ENCODE measurements at places on chromosomes 3 and 15.

DNA sequence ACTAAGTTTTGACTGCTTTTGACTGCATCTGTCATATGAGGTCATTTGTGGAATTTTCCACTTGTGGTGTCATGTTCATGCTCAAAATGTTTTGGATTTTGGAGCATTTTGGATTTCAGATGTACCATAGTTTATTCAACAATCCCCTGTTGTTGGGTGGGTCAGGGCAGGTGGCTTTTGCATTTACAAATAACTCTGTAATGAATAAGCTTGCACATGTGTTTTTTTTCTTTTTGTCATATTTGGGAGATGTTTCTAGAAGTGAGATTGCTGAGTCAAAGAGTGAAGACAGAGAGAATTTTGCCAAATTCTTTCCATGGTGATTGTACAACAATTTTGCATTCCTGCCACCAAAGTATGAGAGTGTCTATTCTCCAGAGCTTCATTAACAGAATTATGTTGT is 62.4 kb upstream of the ADPGK start:
- no peak for DNase-seq

GRCh38 chr3:186976837-186977750 is 46.8 kb downstream of the ST6GAL1 start:
- no peak for DNase-seq

DNA sequence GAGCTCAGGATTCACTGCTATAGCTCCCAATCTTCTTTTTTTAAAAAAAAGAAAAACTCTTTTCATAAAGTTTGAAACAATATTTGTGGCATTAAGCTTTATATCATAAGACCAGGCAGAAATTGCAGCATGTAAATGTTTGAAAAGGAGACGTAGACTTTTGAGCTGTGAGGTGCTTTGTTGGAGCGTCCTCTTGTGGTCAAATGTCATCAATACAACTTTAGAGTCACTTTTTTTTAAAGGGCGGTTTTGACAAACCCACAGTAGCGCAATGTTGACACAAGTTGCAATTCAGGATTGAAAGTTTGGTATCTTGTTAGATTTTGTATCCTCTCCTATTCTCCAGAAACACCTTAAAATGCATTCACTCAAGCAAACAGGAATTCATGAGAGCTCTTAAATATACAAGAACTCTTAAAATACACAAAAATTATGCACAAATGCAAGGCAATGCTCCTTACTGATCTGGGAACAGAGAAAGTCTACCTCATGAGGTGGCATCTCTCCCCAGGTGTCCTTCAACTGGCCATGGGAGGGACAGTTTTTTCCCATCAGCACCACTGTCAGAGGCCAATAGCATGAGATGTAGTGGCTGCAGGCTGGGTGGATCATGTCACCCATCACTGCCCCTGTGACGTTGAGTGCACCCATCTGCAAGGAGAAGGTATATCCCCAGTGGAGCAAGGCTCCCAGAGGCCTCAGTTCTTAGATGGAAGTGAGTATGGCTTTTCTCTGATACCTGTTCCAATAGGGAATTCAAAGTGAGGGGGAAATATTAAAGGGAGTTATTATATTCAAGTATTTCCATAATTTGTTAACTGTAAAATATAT is 70.7 kb downstream of the ANXA2 start:
- peak; percentile 31 for DNase-seq

- DNase-seq = no peak
These were observed 5.2 kb downstream of the OPA1 start for GRCh38 chr3:193598202-193598601.

DNA sequence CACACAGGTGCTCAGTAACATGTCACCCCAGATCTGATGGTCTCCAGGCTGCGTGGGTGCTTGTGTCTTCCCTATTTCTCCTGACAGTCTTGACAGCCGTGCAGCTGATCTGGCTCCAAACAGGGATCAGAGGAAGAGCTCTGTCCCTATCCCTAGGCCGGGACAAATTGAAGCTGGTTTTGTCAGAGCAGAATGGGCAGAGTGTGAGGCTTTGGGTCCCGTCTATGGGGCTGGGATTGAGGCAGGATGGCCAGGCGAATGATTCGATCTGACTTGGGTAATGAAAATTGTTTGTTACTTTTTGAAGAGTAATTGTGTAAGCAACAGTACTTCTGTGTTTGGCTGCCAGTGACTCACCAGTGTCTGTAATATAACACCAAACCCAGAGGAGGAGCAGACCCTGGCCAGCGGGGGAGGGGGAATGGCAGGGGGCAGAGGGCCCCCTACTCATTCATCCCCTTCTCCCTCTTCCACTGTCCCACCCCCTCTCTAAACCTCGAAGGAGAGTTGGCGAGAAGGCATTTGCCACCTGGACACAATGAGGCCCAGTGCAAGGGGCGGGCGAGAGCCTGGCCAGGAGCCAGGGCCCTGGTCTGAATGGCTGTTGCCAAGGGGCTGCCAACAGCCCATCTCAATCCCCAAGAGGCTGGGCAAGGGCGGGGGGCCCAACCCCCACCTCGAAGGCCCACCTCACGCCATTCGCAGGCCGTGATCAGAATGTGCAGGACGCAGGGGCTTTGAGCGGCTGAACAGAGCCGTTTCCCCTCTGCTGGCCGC is 4.9 kb upstream of the MAGEF1 start:
- DNase-seq = no peak

DNA sequence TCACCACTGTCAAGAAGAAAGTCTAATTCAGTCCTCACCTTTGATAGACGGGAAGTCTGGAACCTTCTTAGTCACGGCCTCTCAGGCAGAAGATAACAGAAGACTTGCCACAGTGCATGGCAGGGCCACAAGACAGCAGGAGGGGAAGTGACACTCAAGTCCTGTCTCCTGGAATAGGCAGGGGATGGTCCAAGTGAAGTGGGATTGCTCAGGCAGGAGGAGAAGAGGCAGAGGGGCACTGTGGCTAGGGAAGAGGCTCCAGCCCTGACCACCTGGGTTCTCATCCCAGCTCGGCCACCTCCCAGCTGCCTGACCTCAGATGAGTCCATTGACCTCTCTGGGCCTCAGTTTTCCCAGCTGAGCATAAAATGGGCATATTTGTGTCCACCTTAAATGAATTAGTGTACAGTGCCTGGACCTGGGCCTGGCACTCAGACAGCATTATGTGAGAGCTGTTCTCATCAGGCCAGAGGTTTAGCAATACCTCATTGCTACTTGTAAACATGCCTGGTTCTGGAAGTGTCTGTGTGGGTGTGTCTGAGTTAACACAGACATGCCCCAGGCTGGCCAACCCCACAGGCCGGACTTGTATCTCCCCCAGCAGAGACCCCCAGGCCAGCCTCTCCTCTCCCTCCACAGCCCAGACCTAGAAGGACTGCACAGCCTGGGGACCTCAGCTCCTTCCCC is 11.5 kb upstream of the PCSK6 start:
- no peak for DNase-seq

All from RCC 7860 (cell line).